Stimulated activated naive CD8-positive, alpha-beta T cell treated with anti-CD3 and anti-CD28 coated beads, Interleukin-15, amount 100 ng/mL, for 72 hours (primary cell): ENCODE measurements at places on chromosomes 6 and 20.

GRCh38 chr6:30129265-30130178, 6.4 kb upstream of the TRIM40 start:
- DNase-seq = no peak

DNA sequence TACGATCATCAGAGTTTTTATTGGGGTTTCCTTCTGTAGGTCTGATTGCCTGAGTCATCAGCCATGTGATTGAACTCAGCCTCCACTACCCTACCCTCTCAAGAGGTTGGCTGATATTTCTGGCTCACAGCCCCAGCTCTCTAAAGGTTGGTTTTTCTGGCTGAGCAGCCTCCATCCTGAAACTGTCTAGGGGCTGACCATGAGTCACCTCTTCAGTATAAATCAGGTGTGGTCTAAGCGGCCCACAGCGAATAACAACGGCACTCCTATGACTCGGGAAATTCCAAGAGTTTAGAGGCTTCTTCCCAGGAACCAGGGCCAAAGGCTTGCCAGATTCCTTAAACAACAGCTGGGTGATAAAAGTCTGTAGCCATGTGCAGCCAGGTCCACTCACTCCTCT, 115.5 kb downstream of the SOD2 start:
- DNase-seq = no peak

GRCh38 chr6:16670617-16671051, 90.6 kb downstream of the ATXN1 start:
- DNase-seq = no peak

DNA sequence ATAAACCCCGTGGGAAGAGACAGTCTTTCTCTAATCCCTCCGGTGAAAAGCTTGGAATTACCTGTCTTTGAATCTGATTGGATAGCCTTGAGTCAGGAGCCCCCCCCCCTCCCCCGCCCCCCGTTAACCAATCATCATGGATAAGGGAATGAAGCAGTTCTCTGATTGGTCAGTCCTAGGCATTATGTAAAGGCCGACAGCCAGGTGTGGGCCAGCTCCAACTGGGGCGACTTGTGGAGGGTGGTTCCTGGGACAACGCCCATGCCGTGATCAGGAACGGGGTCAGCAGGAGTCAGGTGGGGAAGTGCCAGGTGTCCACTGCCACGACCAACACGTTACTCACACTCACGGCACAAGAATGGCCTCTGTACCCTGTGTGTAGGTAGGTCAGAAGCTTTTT, 406.8 kb upstream of the SULF2 start:
- DNase-seq = no peak

- no peak for DNase-seq
These were observed 575 bp upstream of the MICAL1 start for GRCh38 chr6:109456111-109456583.

DNA sequence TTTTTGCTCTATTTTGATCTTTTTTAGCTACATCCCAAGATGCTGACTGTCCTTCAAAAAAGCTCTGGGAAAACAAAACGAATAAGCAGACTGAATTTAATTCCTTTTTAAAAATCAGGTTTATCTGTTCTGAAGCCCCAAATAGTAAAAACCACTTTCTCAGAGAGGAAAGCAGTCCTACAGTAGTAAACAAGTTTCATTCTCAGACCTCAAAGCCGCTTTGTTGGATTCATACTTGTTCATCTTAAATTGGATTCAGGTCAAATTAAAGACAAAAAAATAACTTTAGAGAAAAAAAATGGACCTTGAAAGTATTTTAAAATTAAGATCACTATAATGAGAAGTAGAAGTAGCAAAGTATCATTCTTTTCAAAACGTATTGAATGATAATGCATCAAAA, 96.1 kb upstream of the THEMIS start:
- no peak for DNase-seq

- DNase-seq = no peak
These were observed 328.7 kb downstream of the LAMA2 start for GRCh38 chr6:129211626-129212025.

DNA sequence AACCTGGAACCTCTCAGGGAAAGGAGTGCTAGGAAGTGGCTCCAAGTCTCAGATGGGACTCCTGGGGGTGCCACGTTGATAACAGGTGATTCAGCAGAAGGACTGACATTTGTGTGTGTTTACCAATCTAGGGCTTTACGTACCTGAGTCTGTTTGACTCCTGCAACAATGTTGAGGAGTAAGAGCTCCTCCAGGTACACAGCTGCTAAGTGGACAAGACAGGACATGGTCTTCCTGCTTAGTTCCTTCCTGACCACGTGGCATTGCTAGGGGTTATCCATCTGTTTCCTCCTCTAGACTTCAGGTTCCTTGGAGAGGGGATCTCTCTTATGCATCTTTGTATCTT, 164.5 kb upstream of the SLC24A3 start:
- DNase-seq = no peak

DNA sequence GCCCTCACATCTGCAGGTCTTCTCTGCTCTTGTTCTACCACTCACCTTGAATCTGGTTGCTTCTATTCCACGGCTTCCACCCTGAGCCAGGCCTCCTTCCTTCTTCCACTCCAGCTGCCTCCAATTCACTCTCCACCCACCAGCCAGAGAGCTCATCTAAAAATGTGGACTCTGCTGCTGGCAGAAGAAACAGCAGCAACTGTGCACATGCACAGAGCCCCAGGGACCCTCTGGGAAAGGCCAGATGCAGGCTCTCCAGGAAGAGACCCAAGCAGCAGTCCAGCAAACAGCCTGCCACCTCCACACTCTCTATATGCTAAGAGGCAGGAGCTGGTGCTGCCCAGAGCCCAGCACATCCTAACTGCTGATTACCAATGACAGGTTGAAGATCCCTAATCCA, 162.6 kb upstream of the TOP1 start:
- DNase-seq = no peak

GRCh38 chr6:81589465-81590313, 162.8 kb downstream of the TENT5A start:
- DNase-seq = no peak

GRCh38 chr6:132952986-132953385, 138.6 kb downstream of the RPS12 start:
- no peak for DNase-seq
